ENCODE measurements at places on chromosomes 4 and X.

- peak; percentile 40 for DNase-seq
These were observed 1025.5 kb downstream of the STIM2 start for GRCh38 chr4:27886120-27886519.

DNA sequence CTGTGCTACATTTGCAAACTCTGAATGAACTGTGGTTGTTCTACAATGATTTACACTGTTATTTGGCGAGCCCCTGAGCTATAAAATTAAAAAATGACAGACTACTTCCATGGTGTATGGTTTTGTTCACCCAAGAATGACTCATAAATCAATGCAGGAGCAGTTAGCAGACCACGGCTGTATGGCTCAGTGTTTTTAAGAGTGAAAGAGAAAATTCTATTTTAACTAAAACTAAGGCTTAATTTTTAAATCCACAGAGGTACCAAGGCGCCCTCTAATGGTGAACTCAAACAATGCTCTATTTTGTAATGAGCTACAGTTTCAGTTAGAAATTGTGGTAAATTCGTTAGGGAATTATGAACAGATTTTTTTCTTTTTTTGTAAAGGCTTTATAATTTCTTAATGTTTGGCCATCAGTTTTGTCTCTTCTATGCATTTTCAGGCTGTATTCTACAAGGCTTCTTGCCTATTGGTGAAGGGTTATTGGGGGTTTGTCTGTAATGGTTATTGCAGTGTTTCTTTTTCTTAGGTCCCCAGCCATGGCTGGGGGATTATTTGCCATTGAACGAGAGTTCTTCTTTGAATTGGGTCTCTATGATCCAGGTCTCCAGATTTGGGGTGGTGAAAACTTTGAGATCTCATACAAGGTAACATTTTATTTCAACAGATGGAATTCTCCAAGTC, 32.5 kb downstream of the HMGB2 start:
- peak; percentile 53 for DNase-seq

DNA sequence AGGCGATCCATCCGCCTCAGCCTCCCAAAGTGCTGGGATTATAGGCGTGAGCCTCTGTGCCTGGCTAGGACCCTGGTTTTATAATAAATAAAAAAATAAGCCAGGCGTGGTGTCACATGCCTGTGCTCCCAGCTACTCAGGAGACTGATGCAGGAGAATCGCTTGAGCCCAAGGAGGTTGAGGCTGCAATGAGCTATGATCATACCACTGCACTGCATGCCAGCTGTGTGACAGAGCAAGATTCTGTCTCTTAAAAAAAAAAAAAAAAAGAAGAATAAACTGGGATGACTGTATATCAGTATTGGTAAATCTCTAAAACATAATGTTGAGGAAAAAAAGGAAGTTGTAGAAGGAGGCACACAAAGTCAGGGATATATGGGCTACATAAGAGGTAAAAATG, 45.7 kb upstream of the SLC34A2 start:
- no peak for DNase-seq

GRCh38 chrX:115392871-115393270, 103.4 kb downstream of the LUZP4 start:
- no peak for DNase-seq

- DNase-seq: no peak
These were observed 163.3 kb upstream of the LEF1 start for GRCh38 chr4:108331905-108332632.

DNA sequence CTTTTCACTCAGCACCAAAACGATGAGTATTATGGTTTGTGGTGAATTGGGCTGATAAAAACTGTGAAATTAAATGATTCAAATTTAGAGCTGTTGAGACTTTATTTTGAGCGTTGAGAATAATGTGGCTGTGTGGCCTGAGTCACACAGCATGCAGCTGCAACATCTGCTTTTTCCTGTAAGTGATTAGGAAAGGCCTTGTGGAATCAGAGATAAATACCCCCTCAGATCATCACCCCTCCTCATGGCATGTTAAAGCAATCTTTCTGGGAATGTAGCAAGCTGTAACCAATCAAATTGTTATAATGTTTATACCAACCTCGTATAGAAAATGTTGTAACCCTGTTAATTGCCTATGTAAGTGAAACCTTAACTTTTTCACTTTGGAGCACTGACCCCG, 90.0 kb upstream of the GRPR start:
- peak; percentile 18 for DNase-seq

DNA sequence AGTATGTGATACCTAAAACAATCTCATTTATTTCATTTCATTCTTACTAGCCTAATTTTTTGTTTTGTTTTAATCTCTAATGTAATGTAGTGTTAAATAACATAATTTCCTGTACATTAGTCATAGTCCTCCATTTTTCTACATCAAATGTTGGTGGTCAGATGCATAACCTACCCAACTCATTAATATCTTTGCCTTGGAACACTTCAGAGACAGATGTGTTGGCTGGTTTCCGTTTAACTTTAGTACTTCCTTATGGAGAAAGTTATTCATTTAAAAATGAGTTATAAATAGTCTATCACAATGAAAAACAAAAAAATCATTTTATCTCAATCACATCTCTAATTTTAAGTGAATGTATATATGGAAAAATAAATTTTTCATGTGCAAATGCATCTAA, 190.2 kb downstream of the ANTXR2 start:
- no peak for DNase-seq

DNA sequence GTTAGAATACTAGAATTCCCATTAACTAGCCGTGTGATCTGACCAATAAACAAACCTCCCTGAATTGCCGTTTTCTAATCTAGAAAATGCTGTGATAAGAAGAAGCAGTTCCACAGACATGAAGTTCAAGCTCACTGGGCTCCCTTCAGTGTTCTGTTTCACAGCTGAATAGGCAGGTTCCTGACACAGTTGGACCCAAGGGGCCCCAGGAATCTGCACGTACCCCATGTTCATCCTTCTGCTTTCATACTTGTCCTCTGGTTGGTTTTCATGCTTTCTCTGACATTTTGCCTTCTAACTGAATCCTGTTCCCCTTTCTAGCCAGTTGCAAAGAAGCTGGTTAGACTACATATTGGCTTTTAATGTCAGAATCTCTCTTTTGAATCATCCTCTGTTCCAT, 374.1 kb upstream of the MAD2L1 start:
- DNase-seq: no peak

GRCh38 chr4:1298461-1298860, 8.8 kb downstream of the MAEA start:
- DNase-seq: no peak

- peak; percentile 66 for DNase-seq
These were observed 337 bp downstream of the STIM2 start for GRCh38 chr4:26860922-26861433.

DNA sequence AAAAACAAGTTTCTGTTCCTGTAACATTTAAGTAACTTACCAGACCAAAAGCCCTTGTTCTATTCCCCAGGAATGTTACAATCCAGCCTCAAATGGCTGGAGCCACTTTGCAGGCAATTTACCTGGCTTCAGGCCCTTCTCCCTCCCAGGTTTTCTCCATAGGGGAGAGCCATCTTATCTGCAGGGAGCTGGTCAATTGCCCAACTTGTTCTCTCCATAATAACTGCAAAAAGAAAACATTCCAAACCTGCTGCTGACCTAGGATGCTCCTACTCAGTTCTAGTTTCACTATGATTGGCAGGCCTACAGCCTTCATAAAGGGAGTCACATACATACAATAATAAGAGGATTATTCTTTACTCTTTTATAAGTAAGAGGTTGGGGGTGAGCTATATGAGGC, 670.7 kb downstream of the PCDH7 start:
- DNase-seq: no peak

- DNase-seq: no peak
These were observed 207.0 kb upstream of the TBL1X start for GRCh38 chrX:9257718-9258420.

DNA sequence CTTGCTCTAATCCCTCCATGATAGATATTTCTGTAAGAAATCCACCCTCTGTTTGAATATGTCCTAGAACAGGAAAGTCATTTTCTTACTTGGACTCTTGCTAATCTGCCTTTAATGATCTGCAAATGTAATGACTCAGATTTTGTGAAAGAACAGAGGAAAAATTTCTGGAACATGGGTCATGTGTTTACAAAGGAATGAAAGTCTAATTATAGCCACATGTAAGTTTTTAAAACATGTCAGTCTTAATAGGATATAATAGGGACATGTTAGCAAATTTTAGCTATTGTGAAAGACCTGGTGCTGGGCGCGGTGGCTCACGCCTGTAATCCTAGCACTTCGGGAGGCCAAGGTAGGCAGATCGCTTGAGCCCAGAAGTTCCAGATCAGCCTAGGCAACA, 47.6 kb downstream of the GRK4 start:
- DNase-seq: peak; percentile 67

GRCh38 chr4:74896595-74896994, 36.3 kb upstream of the PARM1 start:
- DNase-seq: no peak

DNA sequence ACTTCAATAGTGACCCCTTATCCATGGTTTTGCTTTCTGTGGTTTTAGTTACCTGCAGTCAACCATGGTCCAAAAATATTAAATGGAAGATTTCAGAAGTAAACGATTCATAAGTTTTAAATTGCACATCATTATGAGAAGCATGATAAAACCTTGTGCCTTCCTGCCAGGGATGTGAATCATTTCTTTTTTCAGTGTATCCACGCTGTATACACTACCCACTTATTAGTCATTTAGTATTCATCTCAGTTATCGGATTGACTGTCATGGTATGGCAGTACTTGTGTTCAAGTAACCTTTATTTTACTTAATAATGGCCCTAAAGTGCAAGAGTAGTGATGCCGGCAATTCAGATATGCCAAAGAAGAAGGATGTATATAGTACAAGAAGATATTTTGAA, 37.7 kb upstream of the TASL start:
- peak; percentile 32 for DNase-seq

- no peak for DNase-seq
These were observed 224.5 kb upstream of the GPRIN3 start for GRCh38 chr4:89531932-89532640.

DNA sequence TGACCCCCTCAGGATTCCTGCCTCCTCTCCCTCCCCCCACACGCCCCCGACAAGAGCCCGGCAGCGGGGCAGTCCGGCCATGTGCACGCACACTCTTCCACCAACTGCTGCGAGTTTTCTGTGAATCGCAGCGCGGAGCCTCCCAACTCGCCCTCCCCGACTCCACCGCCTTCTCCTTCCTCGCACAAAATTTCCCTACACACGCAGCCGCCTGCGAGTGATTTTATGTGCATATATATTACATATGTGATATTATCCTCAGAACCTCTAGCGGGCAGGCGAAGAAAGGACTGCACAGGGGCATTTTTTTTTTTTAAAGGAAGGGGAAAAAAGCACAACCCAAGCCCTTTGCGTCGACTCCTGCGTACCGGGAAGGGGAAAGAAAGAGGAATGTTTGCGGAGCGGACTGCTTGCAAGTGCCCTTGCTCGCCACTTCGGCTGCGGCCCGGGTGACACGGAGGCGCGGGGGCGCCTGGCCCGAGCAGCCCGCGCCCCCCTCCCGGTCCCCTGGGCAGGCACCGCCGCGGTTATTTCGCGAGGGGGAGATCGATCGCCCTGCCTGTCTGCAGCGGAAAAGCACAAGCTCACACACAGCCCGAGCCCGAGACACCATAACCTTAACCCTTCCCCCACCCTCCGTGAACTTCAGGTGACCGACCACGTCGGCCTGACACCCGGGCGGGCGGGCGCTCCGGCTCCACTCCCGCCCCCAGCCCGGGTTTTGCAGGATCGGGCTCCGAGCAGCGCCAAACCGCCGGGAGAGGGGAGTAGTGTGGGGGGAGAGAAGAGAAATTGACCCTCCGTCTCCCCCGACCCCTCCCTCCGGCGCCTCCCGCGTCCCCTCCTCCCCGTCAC, 2.3 kb downstream of the ZNF827 start:
- peak; percentile 78 for DNase-seq

GRCh38 chrX:65758505-65758904, 91.1 kb downstream of the MSN start:
- DNase-seq: no peak

DNA sequence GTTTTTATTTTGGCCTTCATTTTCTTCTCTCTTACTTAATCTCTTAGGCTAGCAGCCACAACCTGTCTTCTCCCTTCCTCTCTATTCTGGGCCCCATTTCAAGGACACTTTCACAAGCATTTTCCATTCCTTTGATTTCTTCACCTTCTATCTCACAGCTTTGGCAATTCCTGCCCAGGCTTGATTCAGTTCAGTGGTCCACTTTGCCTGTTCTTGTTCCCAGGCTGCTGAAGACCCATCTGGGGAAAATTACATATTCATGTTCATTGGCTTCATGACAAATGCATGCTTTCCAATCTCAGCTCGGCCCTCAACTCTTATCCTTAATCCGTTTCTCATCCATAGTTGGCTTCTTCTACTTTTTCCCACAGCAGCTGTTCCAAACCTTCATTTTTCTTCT, 38.7 kb upstream of the LPAR4 start:
- DNase-seq: no peak

DNA sequence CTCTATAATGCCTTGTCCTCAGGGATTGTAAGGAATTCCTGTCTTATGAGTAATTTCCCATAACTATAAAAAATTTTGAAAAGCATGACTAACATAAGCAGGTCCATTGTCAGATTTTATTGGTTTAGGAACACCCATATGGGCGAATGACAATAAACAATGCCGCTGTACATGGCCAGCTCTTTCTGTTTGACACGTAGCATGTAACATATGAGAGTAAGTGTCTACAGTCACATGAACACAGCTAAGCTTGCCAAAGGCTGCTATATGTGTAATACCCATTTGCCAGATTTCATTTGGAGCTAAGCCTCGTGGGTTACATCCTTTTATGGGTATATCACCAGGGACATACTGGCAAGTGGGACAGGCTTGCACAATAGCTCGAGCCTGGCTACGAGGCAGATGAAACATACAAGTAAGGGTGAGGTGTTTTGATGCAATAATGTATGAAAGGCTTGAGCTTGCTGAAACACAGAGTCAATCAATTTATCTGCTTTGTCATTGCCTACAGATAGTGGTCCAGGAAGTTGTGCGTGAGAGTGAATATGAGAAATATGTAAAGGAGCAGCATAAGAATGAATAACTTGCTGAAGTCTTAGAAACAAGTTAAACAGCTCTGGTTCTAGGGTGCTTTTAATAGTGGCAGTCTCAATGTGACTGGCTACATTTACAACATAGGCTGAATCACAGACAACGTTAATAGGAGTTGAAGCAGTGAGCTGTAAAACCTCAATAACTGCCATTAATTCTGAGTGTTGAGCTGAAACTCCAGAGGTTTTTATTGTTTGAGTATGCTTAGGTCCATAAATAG, 67.4 kb upstream of the UGT2B10 start:
- DNase-seq: peak; percentile 0
